Uterine smooth muscle cell (primary cell): ENCODE measurements at places on chromosomes 1 and 21. TPM values are rescaled to one million over a fixed set of nuclear protein-coding genes. Genes with fewer than 3 reads are reported as not detected.

SLC2A5 gene
- total RNA-seq: 2.3 and 6.1 TPM in 2 replicates

CLCNKB gene
- total RNA-seq: under 0.01 and 0.12 TPM in 2 replicates

RUNX1 gene
- total RNA-seq: 22.1 and 24.4 TPM in 2 replicates

LPAR3 gene
- total RNA-seq: 16.7 and 24.3 TPM in 2 replicates

AVPR1B gene
- not detected in 2 replicates for total RNA-seq

AGT gene
- total RNA-seq: 0.22 and 0.50 TPM in 2 replicates

LAMB3 gene
- total RNA-seq: 8.7 and 12.3 TPM in 2 replicates

HSD3B1 gene
- not detected in 2 replicates for total RNA-seq

OR2L8 gene
- 0.25 TPM in 1 of 2 replicates, not detected in the other for total RNA-seq

COL24A1 gene
- total RNA-seq: 0.87 and 1.3 TPM in 2 replicates

ZNF436 gene
- total RNA-seq: 13.5 and 17.7 TPM in 2 replicates

S100B gene
- total RNA-seq: not detected in 2 replicates

TRIM46 gene
- total RNA-seq: 3.9 and 4.9 TPM in 2 replicates

SLC1A7 gene
- total RNA-seq: 0.12 TPM in 1 of 2 replicates, not detected in the other
